ENCODE measurements at places on chromosomes 2 and 18. TPM values are rescaled to one million over a fixed set of nuclear protein-coding genes. Genes with fewer than 3 reads are reported as not detected.

DNA sequence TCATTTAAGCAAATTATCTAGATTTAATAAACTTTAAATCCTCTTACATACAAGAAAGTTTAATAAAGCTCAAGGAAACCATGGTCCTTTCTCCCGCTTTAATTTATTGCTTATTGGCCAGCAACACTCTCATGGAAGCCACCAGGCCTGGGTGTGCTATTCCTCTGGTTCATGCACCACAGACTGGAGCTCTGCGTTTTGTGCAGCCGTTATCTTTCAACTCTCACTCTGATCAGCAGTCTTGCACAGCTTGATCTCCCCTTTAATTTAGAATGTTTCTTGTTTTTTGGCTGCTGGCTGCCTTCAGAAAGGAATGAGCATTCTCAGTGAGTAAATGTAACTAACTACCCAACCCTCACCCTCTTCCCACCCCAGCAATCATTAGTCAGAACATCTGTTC lies 318.7 kb downstream of the MEIS1 start:
- DNase-seq, result no peak

DNA sequence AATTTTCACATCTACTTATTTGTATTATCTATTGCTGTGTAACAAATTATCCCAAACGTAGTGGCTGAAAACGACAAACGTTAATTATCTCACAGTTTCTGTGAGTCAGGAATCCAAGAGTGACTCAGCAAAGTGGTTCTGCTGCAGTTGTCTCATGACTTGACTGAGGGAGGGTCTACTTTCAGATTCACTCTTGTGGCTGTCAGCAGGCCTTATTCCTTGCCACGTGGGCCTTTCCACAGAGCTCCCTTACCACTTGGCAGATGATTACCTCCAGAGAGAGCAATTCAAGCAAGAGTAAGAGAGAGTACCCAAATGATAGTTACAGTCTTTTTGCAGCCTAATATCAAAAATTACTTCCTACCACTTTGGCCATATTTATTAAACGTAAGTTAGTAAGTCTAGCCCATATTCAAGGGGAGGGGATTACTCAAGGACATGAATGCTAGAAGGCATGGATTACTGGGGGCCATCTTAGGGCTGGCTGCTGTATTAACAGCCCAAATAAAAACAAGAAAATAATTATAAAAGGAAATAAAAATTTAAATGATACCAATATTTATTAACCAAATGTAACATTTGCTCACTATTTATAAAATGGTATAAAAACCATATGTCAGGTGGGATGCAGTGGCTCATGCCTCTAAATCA lies 48.7 kb upstream of the NBEAL1 start:
- DNase-seq, result peak; percentile 15

DNA sequence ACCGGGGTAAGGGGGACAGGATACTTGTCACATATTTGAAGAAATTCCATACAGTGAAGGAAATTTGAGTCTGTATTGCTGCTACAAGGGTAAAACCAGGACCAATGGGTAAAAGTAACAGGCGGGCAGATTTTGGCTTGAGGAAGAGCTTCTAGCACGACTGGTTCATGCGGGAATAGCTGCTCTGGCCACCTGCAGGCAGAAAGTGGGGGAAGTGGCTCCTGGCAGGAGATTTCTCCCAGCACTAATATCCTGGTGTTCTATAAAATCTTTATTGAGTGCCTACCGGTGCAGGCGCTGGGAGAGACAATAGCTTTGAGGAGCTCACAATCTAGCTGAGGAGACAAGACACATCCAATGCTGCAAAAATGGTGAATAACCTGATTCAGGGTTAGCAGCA lies 198.5 kb downstream of the LOXHD1 start:
- no peak for DNase-seq

GRCh38 chr2:205276116-205276777 lies 406.1 kb upstream of the NRP2 start:
- no peak for DNase-seq

GRCh38 chr2:225091336-225091735 lies 49.1 kb upstream of the DOCK10 start:
- no peak for DNase-seq

- no peak for DNase-seq
Measured at GRCh38 chr2:15271941-15272542, 289.1 kb downstream of the NBAS start.

Gene ALLC
- not detected for polyA plus RNA-seq

Gene SLC11A1
- polyA plus RNA-seq, result 0.03 TPM

Gene DYTN
- polyA plus RNA-seq, result 0.06 TPM

Gene ARHGAP15
- polyA plus RNA-seq, result not detected

Measured in endothelial cell of umbilical vein (primary cell).